ENCODE measurements at places on chromosomes 3 and 15.

DNA sequence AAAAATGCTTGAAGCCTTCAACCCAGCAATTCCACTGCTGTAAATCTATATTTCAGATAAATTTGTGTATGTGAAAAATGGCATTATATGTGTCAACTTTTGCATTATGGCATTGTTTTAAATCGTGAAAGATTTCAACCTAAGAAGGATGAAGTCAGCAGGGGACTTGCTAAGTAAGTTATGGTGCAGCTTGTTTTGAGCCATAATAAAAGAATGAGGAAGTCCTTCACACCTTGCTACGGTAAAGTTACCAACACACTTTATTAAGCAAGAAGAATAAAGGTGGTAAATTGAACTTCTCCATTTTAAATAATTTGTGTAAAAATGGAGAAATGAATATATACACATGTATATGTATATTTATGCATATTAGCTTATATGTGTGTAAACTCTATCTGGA lies 371.4 kb downstream of the ROBO2 start:
- DNase-seq = no peak

DNA sequence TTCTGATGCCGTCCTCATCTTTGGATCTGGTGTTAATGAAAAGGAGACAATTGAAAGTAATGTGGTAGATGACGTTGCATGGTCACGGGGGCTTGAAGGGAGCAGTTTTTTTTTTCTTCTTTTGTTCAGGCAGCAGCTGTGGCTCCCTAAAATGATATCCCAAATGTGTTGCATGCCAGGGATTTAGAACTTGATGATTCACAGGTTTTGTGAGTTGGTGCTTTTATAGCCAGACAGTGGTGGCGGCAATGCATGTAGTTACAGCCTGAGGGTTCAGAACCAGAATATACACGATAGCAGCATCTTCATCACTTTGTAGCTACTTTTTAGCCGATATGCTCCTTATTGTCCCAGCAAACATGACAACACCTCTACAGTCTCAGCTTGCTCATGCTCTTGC lies 133.4 kb downstream of the CHST2 start:
- no peak for DNase-seq

DNA sequence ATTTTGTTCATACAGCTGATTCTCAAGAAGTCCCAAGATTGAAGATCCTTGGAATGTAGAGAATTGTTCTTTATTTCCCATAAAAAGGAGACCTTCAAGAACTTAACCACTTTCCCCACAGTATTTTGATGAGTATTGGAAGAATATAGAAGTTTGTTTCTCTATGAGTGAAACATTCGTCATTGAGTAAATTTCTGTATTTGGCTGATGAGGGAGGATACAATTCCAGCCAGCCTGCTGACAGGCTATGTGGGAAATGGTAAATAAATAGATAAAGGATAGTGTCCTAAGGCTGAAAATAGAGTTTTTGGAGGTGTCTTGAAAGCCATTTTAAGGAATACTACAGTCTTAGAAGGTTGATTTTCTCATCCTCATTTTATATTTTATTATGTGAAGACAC lies 1076.1 kb downstream of the ROBO2 start:
- DNase-seq = no peak

GRCh38 chr3:36372534-36372935 lies 7.8 kb upstream of the STAC start:
- no peak for DNase-seq

Data from CD8-positive, alpha-beta T cell (primary cell).